ENCODE measurements at places on chromosomes 4 and X.

- no peak for DNase-seq
Observed at GRCh38 chr4:87057835-87058355, 123.1 kb downstream of the AFF1 start.

DNA sequence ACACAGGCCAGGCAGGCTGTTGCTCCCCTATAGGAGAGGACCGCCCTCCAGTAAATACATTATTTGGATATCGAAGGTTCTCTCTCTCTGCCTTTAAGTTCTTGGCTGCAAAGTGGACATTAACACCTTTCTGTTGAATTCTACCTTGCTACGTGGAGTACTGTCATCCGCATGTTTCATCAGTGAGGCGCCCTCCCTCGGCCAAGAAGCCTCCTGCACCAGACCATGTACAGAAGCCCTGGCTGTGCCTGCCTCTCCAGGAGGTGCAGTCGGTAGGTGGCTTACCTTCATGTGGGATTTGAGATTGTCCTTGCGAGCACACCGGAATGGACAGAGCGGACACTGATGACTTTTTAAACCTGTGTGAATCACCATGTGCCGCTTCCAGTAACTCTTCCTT is 46.7 kb downstream of the ZNF827 start:
- no peak for DNase-seq

- no peak for DNase-seq
Observed at GRCh38 chrX:9947131-9947794, 19.9 kb upstream of the CLDN34 start.

- DNase-seq: no peak
Observed at GRCh38 chr4:126215759-126216158, 901.0 kb downstream of the FAT4 start.

DNA sequence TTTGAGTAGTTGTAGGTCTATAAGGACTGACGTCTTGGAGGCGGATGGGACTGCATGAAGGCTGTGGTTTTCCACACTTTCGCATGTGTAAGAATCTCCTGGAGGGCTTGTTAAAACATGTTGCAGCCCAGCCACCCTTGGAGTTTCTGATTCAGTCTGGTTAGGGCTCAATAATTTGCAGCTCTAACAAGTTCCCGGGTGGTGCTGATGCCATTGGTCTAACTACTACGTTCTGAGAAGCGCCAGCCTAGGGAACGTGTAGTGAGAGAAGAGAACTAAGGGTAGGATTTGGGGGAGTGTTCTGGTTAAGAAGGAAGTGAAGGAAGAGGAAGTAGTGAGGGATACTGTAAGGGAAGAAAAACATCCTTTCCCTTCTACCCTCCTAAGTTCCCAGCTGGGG is 138.9 kb downstream of the LARP7 start:
- DNase-seq: no peak

DNA sequence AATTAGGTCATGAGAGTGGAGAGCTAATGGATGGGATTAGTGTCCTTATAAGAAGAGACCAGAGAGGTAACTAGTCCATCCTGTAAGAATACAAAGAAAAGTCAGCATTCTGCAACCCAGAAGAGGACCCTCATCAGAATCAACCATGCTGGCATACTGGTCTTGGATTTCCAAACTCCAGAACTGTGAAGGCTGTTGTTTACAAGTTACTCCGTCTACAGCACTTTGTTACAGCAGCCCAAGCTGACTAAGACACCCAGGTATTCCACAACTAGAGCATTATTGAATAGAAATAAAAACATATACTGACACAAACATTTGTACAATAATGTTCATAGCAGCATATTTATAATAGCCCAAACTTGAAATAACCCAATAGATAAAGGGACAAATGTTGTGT is 9.2 kb downstream of the TMEM156 start:
- DNase-seq: no peak

DNA sequence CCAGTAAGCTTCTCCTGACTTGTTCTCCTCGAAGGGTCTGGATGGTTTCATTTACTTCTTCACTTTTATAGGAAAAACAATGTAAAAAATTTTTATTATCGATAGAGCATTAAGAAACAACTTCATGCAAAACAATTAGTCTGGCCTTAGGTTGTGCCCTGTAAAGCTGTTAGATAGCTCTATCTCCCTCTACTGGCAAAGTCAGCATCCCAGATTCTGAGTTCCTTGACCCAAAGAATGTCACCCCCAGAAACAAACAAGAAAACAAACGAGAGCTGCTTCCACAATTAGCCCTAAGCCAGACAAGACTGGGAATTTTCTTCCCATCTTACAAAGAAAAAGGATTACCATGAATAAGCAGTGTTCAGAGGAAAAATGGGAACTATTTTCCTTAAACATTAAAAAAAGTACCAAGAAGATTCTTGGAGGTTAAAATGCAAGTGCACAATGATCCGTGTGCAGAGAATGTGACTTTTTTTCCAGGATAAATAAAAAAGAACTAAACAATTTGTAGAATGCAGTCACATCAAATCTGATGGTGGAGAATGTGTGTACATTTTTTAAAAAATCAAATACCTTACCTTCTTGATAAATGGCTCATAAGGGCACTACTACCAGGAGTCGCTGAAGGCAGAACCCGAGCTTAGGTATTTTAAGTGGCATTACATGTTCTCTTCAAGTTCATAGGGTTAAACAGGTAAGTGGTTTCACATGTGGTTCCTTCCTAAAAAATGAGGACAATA is 293.2 kb downstream of the FBXO8 start:
- no peak for DNase-seq

- peak; percentile 50 for DNase-seq
Observed at GRCh38 chrX:39730662-39731329, 367.0 kb downstream of the BCOR start.

GRCh38 chr4:39020130-39020529 is 12.1 kb downstream of the TMEM156 start:
- no peak for DNase-seq

GRCh38 chrX:13716905-13717304 is 17.5 kb downstream of the TRAPPC2 start:
- no peak for DNase-seq

DNA sequence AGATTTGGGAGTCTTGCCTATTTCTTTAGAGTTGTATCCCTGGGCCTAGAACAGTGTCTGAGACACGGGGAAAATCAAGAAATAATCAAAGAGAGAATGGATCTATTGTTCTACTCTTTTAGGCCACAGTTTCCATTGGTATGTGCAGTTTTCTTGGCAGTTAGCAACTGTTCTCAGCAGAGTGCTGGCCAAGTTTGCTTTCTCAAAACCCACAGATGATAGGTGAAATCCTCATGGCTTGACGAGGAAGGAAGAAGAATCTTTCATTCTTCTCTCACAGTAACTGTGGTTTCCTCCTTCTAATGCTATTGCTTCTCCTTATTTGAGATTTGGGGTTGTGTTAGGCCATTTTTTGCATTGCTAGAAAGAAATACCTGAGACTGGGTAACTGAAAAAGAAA is 42.2 kb downstream of the AGA start:
- no peak for DNase-seq

DNA sequence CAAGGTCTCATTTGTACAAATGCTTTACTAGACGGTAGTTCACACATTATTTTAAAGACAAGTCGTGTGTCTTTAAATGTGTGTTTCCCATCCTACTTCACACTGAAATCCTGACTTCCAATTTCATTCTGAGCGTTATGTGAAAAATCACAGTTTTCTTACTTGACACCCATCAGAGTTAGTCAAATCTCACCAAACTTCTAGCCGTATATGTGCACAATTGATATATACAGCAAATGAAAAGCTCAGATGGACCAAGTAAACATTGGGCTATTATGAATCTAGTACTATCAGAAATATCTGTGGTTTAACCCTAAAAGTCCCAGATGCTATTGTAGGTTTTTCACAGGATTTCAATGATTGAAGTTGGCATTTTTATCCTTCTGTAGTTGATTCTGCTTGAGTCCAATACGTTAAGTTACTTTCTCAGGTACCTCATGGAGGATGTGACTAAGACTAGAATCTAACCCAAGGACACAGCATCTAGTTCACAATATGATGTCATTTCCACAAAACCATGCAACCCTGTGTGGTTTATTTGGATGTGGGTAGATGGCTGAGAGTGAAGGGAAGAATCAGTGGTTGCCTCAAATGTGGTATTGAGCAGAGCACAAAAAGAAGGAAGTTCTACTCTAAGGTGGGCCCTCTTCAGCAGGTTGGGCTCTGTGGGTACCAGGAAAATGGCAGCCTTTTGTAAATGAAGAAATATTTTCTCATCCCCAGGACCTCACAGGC is 22.1 kb upstream of the TRIM60 start:
- DNase-seq: no peak

- DNase-seq: no peak
Observed at GRCh38 chr4:6472008-6472386, 417 bp downstream of the PPP2R2C start.

GRCh38 chr4:23814587-23814986 is 75.3 kb downstream of the PPARGC1A start:
- no peak for DNase-seq

- no peak for DNase-seq
Observed at GRCh38 chrX:138930583-138930945, 219.0 kb upstream of the FGF13 start.

GRCh38 chr4:42428036-42428435 is 30.7 kb downstream of the SHISA3 start:
- DNase-seq: no peak

DNA sequence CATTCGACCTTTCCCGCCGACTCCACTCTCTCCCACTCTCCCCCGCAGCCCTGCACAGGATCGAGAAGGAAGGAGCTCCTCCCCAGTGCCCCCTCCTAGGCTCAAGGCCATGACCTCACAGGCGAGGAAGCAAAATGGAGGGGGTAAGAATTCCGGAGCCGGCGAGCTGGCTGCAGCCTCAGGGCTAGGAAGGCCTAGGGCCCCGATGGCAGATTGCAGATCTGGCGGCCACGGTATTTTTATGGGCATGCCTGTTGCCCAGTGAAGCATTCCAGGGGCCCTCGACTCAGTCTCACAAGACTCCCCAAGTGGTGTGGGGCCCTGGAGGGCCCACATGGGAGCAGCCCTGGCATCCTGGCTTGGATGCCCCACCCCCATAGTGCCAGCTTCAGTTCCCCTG is 942 bp upstream of the L1CAM start:
- DNase-seq: no peak

DNA sequence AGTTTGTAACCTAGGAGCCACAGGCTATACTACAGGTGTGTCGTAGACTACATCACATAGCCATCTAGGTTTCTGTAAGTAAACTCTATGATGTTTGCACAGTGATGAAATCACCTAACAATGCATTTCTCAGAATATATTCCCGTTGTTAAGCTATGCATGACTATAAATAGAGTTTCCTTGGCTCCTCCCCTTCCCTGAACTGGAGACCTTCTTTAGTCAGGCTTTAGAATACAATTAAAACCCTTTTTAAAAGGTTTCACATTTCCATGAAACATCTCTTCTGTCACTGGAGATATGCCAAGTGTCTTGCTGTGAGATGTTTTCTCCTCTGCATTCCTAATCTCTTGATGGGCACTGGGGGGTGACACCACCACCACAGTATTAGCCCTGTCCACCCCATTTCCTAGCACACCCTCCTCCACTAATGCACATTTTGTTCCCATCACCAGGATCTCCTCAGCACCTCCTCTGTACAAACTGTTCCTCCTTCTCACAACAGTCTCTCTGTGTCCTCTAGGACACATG is 334.6 kb upstream of the CPEB2 start:
- DNase-seq: no peak

DNA sequence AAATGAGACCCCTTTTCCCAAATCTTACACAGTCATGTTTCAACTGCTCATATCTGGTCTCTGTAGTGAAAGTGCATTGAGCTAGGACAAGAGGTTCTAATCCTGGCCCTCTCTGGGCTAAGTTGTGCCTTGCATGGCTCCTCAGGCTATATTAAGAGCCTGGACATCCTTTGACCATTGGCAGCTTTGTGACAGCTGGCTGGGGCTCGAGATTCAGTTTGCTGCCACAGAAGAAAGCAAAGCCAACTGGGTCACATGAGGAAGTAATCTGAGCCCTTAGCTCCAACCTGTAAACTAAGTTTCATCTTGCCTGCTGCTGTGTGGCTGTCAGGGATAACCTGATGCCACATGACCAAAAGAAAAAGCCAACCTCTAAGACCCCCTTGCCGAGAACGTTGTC is 51.8 kb upstream of the JADE1 start:
- DNase-seq: no peak

- no peak for DNase-seq
Observed at GRCh38 chr4:112637552-112637866, 566 bp downstream of the LARP7 start.

GRCh38 chrX:40818236-40818635 is 82.9 kb upstream of the MED14 start:
- no peak for DNase-seq

- no peak for DNase-seq
Observed at GRCh38 chr4:155818639-155819038, 47.4 kb downstream of the ASIC5 start.

DNA sequence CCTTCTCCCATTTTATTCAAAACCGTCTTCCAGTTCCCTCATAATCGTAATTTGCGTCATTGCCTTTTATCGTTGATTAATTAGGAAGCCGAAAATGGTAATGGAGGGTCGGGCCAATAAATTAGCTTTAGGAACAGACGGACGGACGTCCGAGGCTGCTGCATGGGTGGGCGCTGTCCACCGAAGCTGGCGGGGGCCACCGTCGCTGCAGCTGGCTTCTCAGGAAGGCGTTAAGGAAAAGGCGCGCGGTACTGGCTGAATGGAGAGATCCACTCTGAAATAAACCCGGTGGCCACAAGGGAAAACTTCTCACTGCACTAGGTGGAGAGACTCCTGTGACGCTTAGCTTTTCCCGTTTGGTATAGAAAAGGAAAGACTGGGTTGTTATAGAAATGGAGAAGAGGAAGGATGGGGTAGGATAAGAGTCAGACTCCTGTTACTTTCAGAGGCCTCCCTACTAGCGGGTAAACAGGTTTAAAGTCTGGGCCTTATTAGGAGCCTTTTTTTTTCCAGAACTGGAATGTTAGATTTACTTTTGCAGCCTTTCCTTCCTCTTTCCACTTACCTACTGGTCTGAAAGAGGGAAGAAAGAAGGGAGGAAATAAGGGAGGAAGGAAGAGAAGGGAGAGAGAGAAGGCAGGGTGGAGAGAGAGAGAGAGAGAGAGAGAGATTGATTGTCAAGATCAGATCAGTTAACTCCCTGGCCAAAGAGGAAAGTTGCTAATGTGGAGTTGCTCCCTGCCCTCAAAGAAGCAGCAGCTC is 11.3 kb upstream of the PRDM8 start:
- no peak for DNase-seq

DNA sequence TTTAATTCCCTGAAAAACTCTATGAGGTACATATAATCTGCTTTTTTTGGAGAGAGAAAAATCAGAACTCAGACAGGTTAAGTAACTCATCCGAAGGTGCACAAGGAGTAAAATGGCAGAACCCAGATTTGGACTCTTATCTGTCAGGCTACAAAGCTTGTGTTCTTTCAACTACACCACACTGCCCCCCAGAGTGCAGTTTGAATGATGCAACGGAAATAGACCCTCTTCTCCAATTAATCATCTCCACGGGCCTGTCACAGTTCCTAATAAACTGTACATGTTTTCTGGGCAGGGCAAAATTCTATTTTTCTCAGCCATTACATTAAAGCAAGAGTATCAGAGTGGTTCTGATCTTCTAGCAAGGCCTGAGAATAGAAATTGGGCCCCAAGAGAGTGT is 35.3 kb upstream of the DCX start:
- no peak for DNase-seq

- no peak for DNase-seq
Observed at GRCh38 chr4:82293304-82293703, 80.5 kb downstream of the HNRNPD start.

Measured in NCI-H226 (cell line).